ENCODE measurements at places on chromosomes 2 and 18.
A peak's percentile ranks its signal among the peaks of the same experiment; 100 is the strongest.

- no peak for DNase-seq
Observed at GRCh38 chr2:199105826-199106225, 351.9 kb downstream of the SATB2 start.

- no peak for DNase-seq
Observed at GRCh38 chr2:7052404-7052803, 135.2 kb downstream of the RNF144A start.

GRCh38 chr2:224769489-224769888 is 53.3 kb upstream of the CCDC195 start:
- DNase-seq = no peak

DNA sequence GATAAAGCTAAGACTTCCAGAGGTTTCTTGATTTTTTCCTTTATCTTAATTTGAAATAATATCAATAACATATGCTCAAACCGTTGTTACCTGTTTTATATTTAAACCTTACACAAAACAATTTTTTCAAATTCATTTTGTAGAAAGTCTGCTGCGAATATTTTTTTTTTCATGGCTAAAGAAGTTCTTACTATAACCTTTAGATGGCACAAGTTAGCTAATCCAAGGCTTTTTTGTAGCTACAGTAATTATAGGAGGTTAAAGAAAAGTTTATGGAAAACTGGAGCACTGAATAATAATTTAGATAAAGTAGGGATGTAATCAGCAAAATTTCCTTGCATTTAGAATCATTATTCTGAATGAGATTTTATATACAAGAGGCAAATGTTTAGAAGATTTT is 78.0 kb upstream of the PNPT1 start:
- DNase-seq = no peak

DNA sequence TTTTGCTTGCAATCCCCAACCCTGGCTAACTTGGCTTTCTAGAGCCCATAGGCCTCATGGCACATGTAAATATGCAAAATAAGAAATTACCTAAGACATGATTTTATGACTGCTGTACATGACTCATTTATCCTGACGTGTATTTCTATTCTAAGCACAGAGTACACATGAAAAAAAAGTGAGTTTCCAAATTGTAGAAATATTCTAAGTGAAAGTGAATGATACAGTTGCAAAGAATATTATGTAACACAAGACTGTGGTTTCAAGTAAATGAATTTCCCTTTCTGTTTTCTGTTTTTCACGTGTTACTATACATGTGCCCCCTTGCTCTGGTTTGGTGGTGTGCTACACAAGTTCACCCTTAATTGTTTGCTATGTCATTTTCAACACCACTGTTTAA is 162.4 kb downstream of the LRP1B start:
- DNase-seq = no peak

DNA sequence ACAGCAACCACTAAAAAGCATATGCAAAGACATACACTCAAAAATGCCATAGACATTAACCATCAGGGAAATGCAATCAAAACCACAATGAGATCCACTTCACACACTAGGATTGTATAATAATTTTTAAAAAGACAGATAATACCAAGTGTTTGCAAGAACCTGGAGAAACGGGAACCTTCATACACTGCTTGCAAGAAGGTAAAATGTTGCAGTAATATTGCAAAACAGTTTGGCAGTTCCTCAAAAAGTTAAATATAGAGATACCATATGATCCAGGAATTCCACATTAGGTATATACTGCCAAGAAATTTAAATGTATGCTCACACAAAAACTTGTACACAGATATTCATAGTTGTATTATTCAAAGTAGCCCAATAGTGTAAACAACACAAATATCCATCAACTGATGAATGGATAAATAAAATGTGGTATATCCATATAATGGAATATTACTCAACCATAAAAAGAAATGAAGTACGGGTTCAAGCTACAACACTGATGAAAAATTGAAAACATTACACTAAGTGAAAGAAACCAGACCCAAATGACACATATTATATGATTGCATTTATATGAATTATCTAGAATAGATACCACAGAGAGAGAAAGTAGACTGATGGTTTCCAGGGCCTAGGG is 14.7 kb upstream of the CHMP3 start:
- no peak for DNase-seq

GRCh38 chr2:6880200-6880733 is 2.7 kb downstream of the RSAD2 start:
- DNase-seq = no peak

GRCh38 chr18:34224423-34225217 is at the start of gene NOL4:
Gene NOL4, minus strand, starts transcription at chr18:34224913. Its CDS starts 1,660 bp downstream, at chr18:34223253.
- DNase-seq = peak; percentile 32

DNA sequence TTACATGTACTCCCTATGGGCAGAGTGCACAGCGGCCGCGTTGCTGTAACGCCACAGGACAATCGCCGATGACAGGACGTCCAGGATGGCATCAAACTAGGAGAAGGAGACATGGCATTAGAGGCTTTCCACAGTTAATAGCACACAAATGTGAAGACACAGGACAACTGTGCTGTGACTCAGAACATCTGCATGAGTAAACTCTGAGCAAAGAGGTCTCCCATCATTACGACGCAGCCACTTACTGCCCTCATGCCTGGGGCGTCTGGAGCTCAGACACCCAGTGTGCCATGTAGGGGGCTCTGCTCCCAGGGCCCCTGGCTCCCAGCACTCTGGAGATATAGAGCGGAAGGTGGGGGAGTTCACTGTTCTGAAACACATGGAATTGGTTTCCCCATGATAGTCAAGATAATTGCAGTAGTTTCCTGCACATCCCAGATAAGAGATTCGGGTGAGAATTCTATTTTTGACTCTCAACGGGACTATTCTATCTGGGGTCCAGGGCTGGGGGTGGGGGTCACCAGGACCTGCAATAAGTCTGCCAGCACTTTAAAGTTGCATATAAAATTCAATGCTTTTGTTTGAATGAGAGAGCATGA is 168.1 kb downstream of the TMEM163 start:
- DNase-seq = no peak

DNA sequence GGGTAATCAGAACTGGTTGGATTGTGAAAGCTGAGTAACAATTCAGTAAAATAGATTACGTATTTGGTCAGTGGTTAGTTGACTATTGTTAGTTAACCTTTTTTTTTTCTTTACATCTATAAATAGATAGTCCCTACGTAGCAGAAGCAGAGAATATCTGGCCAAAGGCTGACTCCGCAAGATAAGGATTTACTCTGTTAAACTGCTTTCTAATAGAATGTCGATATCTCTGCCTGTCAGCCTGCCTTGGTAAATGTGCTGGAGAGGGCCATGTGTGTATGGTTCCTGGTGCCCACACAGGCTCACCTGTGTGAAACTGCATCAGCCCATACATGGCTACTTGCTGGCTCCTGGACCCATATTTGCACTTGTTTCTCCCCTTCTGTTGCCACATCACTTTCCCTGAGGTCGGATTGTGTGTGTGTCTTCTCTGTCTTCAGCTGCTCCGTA is 94.4 kb downstream of the CRIM1 start:
- no peak for DNase-seq

GRCh38 chr2:239159476-239159911 is 241.3 kb downstream of the HDAC4 start:
- DNase-seq = no peak

DNA sequence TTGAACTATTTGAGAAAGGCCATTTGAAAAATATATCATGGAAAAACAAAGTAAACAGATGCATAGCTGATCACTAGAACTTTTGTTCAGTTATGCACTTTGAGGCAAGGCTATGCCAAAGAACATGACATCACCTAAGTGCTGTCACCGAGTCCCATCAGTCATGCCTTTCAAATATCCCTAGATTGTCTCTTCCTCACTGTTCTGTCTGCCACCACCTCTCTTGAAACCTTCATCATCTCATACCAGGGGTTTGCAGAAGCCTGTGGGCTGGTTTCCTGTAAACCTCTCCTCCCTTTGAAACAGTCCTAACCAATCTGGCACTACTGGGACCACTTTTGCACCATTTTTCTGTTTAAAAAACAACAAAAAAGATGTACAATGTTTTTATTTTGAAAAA is 12.3 kb upstream of the RAPH1 start:
- DNase-seq = no peak

GRCh38 chr2:102082571-102083392 is 59.8 kb upstream of the IL1R1 start:
- no peak for DNase-seq

DNA sequence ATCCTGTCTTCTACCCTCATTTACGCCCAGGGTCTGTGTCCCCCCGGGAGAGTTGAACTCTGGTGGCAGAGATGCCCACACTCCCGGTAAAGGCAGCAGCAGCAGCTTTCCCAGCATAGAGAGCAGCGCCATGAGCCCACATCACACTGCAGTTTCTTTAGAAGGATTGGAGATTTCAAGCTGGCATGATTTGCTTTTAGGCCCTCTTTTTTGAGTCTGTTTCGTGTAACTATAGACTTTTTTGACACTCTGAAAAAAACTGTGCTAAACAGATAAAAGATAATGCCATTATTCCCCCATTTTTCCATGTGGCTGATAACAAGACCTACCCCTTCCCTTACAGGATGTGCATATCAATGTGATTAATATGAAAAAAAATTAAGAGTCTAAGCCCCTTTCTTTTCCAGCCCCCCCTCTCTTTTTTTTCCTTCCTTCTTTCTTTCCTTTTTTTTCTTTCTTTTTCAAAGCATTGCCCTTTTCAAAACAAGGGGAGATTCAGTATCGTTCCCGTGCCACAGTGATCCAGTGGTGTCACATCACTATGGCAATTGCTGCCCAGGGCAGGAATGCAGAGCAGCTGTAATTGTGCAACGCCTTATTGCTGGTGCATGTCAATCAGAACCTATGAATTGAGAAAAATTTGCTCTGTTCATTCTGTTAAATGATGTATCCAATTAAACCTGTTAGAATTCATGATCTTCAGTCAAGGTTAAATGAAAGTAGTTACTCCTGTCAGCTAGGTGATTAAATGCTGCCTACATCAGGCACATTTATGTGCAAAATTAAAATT is 104.5 kb downstream of the CDCA7 start:
- DNase-seq = no peak

DNA sequence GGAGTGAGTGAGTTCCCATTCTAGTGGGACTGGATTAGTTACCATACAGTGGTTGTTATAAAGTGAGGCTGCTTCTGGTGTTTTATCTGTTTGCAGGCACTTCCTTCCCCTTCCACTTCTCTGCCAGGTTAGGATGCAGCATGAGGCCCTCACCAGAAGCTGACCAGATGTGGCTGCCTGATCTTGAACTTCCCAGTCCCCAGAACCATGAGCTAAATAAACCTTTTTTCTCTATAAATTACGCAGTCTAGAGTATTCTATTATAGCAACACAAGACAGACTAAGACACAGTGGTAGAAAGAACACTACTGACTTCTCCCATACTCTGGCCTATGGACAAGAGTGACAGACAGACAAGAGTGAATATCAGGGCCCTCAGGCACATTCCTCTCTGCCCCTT is 14.1 kb downstream of the LCT start:
- no peak for DNase-seq

GRCh38 chr2:68107475-68107874 is 44.7 kb upstream of the C1D start:
- DNase-seq = no peak

- DNase-seq = no peak
Observed at GRCh38 chr2:142586693-142587580, 290.5 kb upstream of the KYNU start.

GRCh38 chr18:76167410-76167809 is 327.6 kb downstream of the ZNF516 start:
- DNase-seq = no peak

- DNase-seq = no peak
Observed at GRCh38 chr2:21220930-21221329, 97.2 kb downstream of the TDRD15 start.

- DNase-seq = no peak
Observed at GRCh38 chr2:176104316-176105077, 2.6 kb upstream of the HOXD11 start.

DNA sequence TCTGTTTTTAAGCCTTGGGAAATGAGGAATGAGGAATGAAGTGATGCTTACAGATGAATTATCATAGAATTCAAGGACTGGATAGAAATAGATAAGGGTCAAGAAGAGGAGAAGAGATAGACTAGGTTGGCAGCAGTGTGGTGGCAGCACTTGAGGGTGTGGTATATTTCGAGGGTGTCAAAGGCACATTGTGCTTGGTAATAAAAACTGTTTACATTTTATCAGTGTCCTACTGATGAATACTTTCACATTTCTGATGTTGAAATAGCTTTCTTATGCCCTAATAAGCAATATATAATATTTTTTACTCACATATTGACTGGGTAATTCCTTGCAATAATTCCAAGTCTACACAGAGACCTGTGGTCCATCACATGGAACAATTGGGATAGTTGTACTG is 3.4 kb downstream of the TFPI start:
- DNase-seq = no peak

DNA sequence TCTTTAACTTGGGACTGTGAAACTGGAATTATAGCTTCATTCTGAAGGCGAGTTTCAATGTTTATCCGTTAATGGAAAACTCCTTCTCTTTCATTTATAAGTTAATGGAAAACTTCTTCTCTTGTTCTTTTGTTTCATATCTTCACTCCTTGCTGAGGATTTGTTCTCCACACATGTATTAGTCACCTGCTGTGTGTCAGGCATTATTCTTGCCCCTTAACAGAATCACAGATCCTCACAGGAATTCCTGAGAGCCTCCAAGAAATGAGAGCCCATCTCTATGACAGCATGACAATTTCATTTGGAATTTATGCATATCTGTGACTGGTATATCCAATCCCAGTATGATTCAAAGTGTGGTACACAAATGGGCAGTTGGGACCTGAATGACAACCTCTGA is 545.8 kb downstream of the BCL11A start:
- DNase-seq = no peak

- DNase-seq = no peak
Observed at GRCh38 chr2:27735263-27735904, 36.1 kb upstream of the MRPL33 start.

DNA sequence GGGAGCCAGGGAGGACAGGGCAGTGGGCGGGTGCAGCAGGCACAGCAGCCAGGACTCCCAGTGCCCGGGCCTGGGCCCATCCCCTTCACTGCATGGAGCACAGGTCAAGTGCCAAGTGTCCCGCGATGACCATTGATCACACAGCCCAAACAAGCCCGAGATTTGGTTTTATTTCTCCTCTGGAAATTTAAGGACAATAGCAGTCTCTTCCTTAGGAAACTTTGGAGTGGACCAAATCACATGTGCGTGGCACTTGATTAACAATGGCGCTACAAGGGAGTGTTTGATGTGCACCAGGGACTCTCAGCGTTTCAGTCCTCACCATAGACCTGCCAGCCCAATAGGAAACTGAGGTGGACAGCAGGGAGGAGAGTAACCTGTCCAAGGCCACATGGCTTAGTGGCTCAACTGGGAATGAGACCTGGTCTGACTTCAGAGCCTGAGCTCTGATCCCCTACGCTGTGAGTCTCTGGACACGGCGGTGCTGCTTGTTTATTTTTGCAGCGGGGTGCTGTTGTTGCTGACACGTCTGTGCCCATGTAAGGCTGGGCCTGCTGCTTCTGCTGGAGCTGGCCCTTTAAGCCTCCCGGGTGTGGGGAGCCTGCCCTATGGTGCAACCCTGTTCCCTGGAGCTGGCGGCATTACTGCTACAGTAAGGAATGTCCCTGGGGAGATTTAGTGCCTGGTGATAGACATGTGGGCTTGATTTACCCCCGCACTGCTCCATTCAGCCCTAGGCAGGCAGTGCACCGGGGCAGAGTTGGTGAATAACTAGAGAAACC is 194.2 kb downstream of the INHBB start:
- no peak for DNase-seq

GRCh38 chr2:144401036-144401435 is 118.9 kb downstream of the ZEB2 start:
- DNase-seq = no peak
